ENCODE measurements at places on chromosomes 3 and 15.

DNA sequence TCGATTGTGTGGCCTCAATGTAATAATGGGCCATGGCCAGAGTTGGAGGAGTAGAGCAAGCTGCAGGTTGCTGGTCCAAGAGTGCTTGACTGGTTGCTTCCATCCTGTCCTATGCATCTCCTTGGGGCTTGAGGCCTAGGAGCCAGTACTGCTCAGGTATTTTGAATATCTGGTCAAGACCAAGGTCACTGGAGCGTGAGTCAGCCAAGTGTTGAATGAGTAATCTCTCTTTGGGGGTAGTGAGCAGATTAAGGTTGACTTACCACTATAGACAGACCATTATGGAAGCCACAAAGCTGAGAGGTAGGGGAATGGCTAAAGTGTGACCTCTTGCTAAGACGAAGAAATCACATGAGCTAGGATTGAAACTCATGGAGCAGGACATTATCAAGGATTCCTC is 9.4 kb upstream of the PARP6 start:
- no peak for DNase-seq

DNA sequence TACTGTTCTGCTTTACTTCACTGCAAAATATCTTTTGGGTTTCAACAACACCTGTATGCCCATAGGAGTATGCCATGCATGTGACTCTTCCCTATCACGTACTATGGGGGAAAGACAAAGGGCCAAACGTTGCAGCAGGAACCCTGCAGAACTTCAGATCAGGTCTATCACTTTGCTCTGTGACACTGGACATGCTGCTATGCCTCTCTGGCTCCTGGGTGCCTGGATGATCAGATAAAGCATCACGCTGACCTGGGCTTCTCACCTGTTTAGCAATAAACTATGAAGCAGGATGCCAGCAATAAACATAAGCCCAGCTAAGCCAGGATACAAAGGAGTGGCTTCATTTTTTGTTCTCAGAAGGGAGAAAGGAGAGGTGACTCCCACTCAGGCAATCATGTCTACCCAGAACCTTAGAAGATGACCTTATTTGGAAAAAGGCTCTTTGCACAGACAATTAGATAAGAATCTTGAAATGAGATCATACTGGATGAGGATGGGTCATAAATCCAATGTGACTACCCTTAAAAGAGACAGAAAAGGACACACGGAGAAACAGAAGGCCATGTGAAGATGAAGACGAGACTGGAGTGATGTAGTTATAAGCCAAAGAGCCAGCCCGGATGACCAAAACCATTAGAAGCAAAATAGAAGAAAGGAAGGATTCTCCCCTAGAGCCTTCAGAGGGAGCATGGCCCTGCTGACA is 19.3 kb downstream of the POMGNT2 start:
- DNase-seq, result no peak

DNA sequence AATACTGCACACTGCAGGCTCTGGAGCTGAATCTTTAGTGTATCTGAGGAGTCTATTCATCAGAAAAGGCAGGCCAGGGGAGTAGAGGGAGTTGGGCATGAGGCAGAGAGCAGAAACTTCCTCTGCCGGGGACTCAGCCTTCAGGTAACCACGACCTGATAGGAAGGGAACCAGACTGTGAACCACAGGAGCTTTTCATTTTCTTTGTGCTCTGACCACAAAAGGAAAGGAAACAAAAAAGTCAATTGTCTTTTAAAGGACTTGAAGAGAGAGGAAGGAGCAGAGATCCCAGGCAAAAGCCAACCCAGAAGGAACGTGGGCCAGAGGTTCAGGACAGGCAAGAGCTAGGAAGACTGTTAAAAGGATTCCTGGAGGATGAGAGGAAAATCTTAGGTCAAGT is 573.3 kb downstream of the EPHB1 start:
- DNase-seq, result no peak

DNA sequence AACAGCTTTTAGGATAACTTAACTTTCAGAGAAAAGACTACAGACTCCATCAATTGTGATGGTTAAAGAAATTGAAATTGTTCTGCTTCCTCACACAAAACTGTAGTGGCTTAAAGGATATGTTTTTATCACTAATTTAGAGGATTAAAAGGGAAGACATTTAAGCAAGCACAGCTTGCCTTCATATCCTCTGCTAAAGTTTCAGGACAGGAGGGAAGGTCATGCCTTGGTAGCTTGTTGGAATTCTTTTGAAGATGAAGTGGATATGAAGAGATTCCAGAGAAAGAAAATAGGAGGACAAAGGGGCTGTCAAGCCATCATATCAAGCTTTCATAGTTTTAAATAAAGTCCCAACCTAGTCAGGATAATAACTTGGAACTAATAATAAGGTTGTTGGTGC is 33.1 kb downstream of the CCDC80 start:
- no peak for DNase-seq

GRCh38 chr3:138949445-138950005 is 2.5 kb downstream of the FOXL2NB start:
- DNase-seq, result no peak
